ENCODE measurements at places on chromosomes 3 and 15. TPM values are rescaled to one million over a fixed set of nuclear protein-coding genes. Genes with fewer than 3 reads are reported as not detected.
A peak's percentile ranks its signal among the peaks of the same experiment; 100 is the strongest.

DNA sequence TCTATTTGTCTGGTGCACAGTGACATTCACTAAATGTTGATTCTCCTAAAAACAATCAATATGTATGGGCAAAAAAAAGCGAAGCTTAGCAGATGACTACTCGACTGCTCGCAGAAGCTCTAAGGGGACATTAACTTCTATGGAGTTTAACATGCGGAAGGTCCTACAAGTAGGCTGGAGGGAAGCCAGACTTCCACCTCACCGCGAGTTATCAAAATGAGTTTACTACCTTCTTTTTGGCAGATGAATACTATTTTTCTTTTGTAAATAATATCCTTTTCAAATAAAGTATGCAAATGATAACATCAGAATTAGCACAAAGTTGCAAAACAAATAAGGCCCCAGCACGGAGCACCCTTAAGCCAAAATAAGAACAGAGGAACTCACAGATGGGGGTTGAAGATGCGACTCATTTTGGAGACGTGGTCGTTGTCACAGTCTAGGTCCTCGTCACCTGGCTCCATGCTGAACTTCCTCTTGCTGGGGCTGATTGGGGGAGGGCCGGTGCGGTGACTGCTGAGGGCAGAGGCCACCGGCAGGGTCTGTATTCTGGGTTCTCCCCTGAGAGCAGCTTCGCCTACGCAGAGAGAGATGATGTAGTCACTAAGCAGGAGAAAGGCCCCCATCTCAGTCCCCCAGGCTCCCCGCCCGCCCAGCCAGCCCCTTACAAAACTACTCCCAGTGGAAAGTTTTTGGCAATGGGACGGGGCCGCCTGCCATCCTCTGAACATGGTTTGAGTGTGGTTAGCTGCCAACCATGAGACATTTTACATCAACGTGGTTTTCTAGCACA lies 42.1 kb downstream of the VGLL4 start:
- peaks cover 29% of the 10 kb centered on the region for H3K36me3 ChIP-seq
- no peak overlapping the region for H3K27ac ChIP-seq
- DNase-seq: no peak
- no peaks in the 10 kb centered on the region for H3K4me1 ChIP-seq
- no peak overlapping the region for H3K4me3 ChIP-seq

- H3K4me3 ChIP-seq: peak within 1 kb of the TSS; percentile 77
- DNase-seq: peak; percentile 97
- peaks cover 48% of the 10 kb centered on the region for H3K4me1 ChIP-seq
- H3K27me3 ChIP-seq: no peaks in the 10 kb centered on the region
- no peaks in the 10 kb centered on the region for H3K36me3 ChIP-seq
Observed at GRCh38 chr3:128726023-128727016, at the start of gene RAB7A. Gene RAB7A (plus strand): TSS chr3:128726183. CDS start chr3:128795368, 69,185 bp downstream.

- no peak overlapping the region for H3K27ac ChIP-seq
- no peaks in the 10 kb centered on the region for H3K27me3 ChIP-seq
- no peak overlapping the region for H3K4me3 ChIP-seq
Observed at GRCh38 chr3:169179722-169180121, 483.8 kb downstream of the MECOM start.

- no peak overlapping the region for H3K4me3 ChIP-seq
- H3K4me1 ChIP-seq: no peaks in the 10 kb centered on the region
- no peaks in the 10 kb centered on the region for H3K36me3 ChIP-seq
Observed at GRCh38 chr3:13132731-13133410, 59.6 kb upstream of the IQSEC1 start.

- no peak overlapping the region for H3K27ac ChIP-seq
- no peaks in the 10 kb centered on the region for H3K36me3 ChIP-seq
- H3K4me3 ChIP-seq: no peak overlapping the region
- H3K4me1 ChIP-seq: peaks cover 21% of the 10 kb centered on the region
- H3K27me3 ChIP-seq: no peaks in the 10 kb centered on the region
- no peak for DNase-seq
Observed at GRCh38 chr3:42024591-42025351, 62.9 kb upstream of the ULK4 start.

DNA sequence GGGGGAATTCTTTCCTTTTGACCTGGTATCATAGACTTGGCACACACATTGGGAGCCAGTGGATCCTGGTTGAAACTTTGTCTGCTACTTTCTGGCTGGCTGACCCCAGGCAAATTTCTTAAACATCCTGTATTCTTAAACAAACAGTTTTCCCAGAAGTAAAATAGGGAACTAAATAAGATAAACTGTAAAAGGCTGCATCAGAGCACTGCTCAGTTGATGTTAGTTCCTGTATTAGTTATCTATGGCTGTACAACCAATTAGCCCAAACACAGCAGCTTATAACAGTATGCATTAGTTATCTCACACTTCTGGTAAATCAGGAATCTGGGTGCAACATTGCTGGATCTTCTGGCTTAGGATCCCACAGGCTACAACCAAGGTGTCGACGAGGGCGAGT lies 73.1 kb upstream of the SLCO3A1 start:
- DNase-seq: no peak
- no peaks in the 10 kb centered on the region for H3K4me1 ChIP-seq
- H3K36me3 ChIP-seq: no peaks in the 10 kb centered on the region
- H3K27ac ChIP-seq: no peak overlapping the region
- H3K4me3 ChIP-seq: no peak overlapping the region

GRCh38 chr3:128320551-128321340 lies 145.9 kb downstream of the DNAJB8 start:
- H3K36me3 ChIP-seq: peaks cover 17% of the 10 kb centered on the region
- no peak for DNase-seq
- peak overlapping the region; percentile 37 for H3K27ac ChIP-seq

GRCh38 chr3:114405202-114405990 lies 111.6 kb downstream of the TIGIT start:
- no peaks in the 10 kb centered on the region for H3K36me3 ChIP-seq
- no peak overlapping the region for H3K27ac ChIP-seq
- no peaks in the 10 kb centered on the region for H3K4me1 ChIP-seq
- H3K27me3 ChIP-seq: no peaks in the 10 kb centered on the region

DNA sequence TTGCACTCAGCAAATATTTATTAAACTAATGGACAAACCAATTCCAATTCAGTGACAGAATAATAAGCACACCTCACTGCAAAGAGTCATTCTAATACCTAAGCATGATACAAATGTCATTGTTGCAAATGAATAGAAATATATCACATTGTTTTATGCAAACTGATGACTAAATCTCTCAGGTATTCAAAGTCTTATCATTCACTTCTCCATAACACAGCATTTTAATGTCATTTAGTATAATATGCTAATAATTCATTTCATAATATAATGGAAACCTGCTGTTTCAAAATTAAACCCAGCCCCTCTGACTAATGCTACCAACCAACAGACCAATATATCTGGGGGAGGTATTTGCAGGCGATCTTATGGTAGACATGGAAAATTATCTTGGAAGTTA lies 71.8 kb downstream of the FGF7 start:
- no peaks in the 10 kb centered on the region for H3K27me3 ChIP-seq
- H3K4me1 ChIP-seq: no peaks in the 10 kb centered on the region
- no peak for DNase-seq
- H3K27ac ChIP-seq: no peak overlapping the region
- H3K36me3 ChIP-seq: no peaks in the 10 kb centered on the region
- H3K4me3 ChIP-seq: no peak overlapping the region

DNA sequence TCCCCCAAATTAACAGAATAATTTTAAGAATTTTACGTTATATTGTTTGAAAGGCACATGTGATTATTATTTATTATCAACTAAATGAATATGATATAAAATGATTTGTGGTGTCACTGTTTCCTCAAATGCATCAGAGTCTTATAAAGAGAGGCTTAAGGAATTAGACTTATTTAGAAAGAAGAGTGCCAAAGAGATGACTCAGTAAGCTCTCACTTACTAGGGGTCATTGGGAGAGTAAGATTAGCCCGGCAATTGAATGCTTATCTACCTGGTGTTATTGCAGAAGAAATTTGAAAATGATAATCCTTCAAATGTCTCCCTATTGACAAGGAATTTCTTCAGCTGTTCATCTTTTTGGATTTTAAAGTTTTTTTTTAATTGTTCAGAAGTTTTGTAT lies 408.7 kb downstream of the OXSM start:
- no peaks in the 10 kb centered on the region for H3K27me3 ChIP-seq
- H3K36me3 ChIP-seq: no peaks in the 10 kb centered on the region
- no peaks in the 10 kb centered on the region for H3K4me1 ChIP-seq
- no peak overlapping the region for H3K4me3 ChIP-seq
- no peak for DNase-seq
- H3K27ac ChIP-seq: no peak overlapping the region

Gene AMT
- 12.7 TPM for total RNA-seq

Gene ZCWPW2
- total RNA-seq: 0.27 TPM

- H3K36me3 ChIP-seq: no peaks in the 10 kb centered on the region
- H3K4me3 ChIP-seq: no peak overlapping the region
- no peaks in the 10 kb centered on the region for H3K4me1 ChIP-seq
- no peaks in the 10 kb centered on the region for H3K27me3 ChIP-seq
- no peak for DNase-seq
- H3K27ac ChIP-seq: no peak overlapping the region
Observed at GRCh38 chr3:159443266-159443665, 545.4 kb upstream of the IL12A start.
